ENCODE measurements at places on chromosomes 6 and 20.

DNA sequence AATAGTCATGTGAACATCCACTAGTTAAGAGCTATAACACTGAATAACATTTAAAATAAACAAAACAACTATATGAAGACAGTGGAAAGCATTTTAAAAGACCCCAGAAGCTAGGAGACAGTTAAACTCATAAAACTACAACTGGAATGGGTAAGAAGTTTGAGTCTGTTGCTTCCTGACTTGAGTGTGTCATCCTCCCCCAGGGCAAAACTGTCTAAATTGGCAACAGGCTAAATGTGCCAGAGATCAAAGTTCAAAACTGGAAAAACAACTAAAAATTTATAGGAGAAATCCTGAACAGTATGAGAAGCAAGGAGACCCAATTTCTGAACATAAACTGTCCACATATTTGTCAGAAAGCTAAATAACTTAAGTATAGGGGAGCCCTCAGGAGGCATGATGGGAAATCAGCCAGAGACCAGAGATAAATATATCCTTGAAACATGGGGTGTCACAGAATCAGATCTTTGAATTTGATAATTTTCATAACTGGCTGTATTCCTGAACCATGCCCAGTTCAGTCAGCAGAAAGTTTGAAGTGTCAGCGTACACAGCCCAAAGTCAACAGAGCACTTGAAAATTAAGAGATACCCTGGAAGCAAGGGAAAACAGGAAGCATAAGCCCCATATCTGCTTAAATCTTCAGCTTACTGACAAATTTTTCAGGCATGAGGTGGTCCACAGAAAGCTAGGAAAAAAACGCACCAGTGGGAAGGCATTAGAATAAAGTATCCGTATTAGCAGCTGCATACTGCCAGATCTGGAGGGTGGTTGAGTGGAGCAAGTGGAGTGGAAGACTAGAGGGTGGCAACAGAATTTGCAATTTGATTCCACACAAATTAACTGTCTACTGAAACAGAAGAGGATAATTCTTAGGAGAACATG is 516.1 kb upstream of the MAN1A1 start:
- no peak for DNase-seq

- no peak for DNase-seq
Measured at GRCh38 chr6:84526631-84527030, 237.8 kb downstream of the TBX18 start.

GRCh38 chr6:14706378-14706929 is 539.4 kb upstream of the JARID2 start:
- no peak for DNase-seq

DNA sequence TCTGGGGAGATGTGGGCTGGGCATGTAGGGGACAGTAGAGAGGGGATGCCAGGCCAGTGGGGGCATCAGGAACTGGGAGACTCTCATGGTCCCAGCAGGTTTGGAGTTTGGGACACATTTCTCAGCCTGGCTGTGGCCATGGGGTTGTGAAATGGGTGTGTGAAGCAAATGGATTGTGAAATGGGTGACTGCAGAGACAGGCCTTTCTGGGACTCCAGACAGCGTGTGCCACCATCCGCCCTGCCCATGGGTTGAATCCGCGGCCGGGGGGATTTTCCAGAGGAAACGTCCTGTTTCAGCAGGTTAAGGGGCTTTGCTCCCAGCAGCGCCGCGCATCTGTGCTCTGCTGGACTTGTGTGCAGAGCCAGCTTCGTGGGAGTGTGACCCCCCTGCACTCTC is 3.7 kb upstream of the PMEPA1 start:
- no peak for DNase-seq

GRCh38 chr6:38345586-38345985 is 294.1 kb downstream of the BTBD9 start:
- DNase-seq = no peak

DNA sequence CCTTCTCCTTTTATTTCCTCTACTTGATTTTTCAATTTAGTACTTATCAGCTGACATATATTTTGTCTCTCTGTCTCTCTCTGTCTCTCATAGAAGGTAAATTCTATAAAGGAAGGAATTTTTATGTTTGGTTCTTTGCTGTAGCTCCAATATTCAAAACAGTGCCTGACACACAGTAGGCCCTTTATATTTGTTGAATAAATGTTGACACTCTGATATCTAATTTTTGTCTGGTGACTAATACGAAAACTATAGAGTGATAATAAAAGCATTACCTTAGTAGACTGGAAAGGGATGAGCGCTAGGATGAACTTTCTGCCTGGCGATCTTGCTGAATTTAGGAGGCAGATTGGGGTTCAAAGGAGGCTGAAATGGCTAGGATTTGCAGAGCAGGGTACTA is 42.8 kb downstream of the PTPN1 start:
- DNase-seq = no peak

- no peak for DNase-seq
Measured at GRCh38 chr20:62331347-62331746, 28.6 kb downstream of the ADRM1 start.

Measured in central memory CD4-positive, alpha-beta T cell (primary cell).